ENCODE measurements at places on chromosomes 11 and 22.

- no peak for DNase-seq
Measured at GRCh38 chr11:66070604-66071380, 720 bp downstream of the PACS1 start.

DNA sequence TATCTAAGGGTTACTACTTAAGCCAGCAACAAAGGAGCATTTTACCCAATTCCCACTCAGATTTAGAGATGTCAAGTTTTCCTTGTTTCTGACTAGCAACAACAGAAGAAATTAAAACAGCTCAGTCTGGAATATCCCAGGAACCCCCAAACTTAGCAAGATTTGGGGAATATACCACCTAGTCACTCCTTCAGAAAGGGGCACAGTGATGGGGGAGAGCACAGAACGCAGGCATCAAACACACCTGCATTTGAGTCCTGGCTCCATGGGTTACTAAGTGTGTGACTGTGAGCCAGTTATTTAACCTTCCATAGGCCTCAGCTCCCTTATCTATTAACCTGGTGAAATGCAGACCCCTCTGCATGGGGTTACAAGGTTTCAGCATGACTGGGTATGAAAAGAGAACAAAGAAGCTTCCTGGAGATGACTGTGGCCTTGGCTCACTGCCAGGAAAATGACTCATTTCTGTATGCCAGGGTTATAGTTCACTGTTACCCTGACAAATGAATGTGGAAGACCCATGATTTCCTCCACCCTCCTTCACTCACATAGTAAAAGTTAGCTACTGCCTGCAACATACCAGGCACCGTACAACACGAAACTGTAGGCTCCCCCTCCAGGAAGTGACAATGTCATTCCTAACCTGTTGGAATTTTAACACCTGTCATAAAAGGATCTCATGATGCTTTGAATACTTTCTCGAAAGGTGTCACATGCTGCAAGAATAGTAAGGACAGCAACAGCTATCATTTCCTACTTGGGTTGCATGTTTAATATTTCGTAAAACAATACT is 79.6 kb downstream of the ME3 start:
- DNase-seq = peak; percentile 31

- DNase-seq = no peak
Measured at GRCh38 chr11:133078591-133079404, 453.5 kb downstream of the OPCML start.

DNA sequence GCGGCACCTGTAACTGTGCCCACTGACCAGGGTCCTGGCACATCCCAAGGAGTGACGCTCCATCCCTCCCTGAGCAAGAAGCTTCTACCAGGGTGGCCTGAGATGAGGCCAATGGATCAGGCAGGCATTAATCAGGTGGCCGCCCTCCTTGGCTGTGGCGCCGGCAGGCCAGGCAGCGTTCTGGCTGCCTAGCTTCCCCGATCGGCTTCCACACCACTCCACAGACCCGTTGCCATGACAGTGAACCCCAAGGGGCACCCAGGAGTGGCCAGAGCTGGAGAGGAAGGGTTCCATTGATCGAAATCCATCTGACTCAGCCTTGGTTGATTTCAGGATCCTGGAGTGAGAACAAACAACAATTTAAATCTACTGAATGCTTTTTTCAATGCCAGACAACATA is 20.5 kb downstream of the LRRC55 start:
- DNase-seq = no peak

DNA sequence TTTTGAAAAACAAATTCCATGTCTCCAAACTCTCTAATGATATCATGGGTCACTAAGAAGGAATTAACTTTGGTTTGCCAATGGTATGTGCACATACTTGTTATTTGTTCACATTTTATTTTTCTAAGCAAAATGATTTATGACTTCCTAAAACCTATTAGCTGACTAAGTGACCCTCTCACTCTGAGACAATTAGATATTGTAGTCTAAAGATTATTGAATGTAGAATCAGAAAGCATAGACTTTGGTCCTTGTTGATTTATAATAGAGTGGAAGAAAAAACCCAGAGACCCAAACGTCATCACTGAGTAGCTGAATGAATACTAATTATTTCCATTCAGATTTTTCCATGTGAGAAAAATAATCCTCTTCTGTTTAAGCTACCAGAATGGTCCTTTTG is 243.5 kb upstream of the ANO3 start:
- DNase-seq = no peak

- DNase-seq = no peak
Measured at GRCh38 chr11:126489836-126490660, 134.6 kb downstream of the ST3GAL4 start.

DNA sequence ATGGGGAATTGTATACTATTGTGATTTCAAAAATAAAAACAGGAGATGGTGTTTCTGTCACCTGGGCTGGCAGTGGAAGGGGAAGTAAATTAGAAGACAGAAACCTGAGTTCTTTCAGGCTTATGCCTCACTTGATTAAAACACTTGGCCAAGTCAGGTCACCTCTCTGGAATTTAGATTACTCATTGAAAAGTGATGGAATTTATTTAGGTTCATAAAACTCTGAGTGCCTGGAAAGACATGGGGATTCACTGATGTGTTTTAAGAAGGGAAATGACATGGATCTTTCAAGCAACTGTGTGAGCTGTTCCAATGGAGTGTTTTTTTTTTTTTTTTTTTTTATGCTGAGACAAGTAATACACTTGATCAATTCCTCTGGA is 400.1 kb downstream of the TMEM135 start:
- DNase-seq = no peak

DNA sequence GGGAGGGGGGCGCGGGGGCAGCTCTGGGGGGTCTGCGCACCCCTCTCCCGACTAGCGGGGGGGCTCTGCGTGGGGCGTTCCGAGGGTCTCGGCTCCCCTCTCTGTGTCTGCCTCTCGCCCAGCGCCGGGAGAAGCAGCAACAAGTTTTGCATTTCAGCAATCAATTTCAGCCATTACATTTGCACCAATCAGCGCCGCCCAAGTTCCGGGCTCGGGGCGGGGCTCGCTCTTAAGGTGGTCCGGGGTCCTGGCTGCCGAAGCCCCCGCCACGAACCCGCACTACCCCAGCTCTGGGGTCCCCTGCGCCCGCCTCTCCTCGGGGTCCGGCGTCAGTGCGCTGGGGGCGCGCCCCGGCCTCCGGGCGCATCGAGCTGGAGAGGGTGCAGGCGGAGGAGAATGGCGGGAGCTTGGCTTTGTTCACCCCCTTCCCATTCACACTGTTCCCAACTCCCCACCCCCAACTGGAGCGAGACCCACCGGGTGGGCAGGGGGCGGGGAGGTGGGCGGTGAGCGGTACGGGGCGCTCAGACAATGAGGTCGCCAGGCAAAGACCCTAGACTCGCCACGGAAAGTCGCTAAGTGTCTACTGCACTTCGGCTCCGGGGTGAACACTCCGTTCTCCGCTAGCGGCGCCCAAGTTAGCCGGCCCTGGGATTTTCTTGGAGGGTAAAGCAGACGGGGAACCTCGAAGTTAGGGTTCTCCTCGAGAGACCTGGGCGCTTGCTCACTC is at the start of gene MN1:
Gene MN1, minus strand, starts transcription at position 141 of the 730 bp plus-strand sequence. CDS start 1,213 bp downstream, outside the sequence.
- DNase-seq = no peak

- no peak for DNase-seq
Measured at GRCh38 chr22:29445508-29445907, 7.1 kb downstream of the RFPL1 start.

DNA sequence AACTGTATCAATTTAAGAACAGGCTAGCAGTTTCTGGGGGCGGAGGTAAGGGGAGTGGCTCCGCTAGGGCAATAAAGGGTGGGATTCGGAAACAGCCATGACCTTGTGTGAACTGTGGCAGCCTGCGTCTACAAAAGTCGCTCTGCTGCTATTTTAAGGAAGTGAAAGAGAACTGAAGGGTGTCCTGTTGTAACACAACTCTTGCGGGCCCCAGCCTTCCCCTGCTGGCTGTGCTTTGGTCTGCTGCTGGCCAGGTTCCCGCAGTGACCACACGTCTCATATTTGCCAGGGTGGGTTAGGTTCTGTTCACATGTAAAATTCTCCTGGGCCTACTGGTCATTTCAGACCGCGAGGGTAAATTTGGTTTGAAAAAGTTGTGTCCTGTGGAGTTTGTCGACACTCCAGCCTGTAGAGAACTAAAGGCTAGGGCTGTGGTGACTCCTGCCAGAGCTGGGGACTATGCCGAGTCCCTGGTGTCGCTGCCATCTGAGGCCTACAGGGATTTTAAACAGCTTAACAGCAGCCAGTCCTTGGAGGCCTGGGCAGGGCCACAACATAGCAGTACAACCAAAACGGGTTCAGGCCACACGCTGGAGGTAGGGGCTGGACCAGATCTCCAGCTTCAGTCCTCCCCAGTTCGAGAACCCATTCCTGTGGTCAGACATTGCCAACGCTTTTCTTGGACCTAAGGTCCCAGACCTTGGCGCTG is 1.1 kb upstream of the PPFIBP2 start:
- no peak for DNase-seq

- peak; percentile 38 for DNase-seq
Measured at GRCh38 chr11:122628810-122629555, 26.5 kb upstream of the UBASH3B start.

GRCh38 chr11:43378897-43379296 is 20.2 kb downstream of the TTC17 start:
- no peak for DNase-seq

GRCh38 chr11:106063009-106063408 is 14.1 kb downstream of the KBTBD3 start:
- DNase-seq = no peak

GRCh38 chr11:122791836-122792235 is 46.5 kb upstream of the CRTAM start:
- no peak for DNase-seq
